LoVo (cell line): ENCODE measurements at places on chromosomes 7 and 10.

- no peak for DNase-seq
Measured at GRCh38 chr10:42932735-42933447, 144.0 kb upstream of the RET start.

DNA sequence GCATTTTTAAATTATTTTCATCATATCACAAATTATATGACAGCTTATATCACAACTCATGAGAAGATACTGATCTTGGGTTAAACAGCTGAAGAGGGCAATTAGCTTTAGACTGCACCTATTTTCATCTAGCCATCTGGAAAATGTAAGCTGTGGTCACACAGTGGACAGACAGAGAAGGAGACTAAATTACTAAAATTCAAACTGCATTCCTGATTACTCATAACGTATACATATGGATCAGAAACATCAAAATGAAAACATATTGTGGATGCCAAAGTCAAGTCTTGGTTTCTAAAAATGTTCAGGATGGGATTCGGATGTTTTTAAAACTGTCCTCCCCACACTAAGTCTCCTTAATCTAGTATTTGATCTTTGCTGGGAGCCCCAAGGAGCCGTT is 6.6 kb downstream of the BBIP1 start:
- DNase-seq: no peak

- DNase-seq: no peak
Measured at GRCh38 chr7:120064565-120064964, 208.4 kb upstream of the KCND2 start.

- no peak for DNase-seq
Measured at GRCh38 chr10:49394933-49395740, 752 bp downstream of the DRGX start.
